Glutamatergic neuron (in vitro differentiated cells): ENCODE measurements at places on chromosomes 3 and 15. TPM values are rescaled to one million over a fixed set of nuclear protein-coding genes. Genes with fewer than 3 reads are reported as not detected.

DNA sequence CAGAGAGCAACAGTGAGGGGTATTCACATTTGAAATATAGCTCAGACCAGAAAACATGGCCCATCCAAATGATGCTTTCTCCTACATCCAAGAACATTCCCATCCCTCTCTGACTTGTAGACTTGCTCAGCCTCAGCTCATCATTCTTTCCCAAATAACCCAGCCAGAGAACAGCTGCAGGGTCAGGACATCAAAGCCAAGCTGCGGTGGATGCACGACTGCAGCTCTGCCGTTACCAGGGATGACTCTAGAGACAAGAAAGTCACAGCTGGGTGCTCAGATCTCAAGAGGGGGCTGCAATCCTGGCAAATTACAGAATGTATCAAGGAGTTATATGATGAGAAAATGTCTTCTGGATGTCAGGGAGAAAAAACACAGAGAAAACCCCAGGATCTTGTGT lies 944.3 kb downstream of the NTRK3 start:
- DNase-seq = no peak
- H3K27me3 ChIP-seq = no peaks in the 10 kb centered on the region
- H3K4me1 ChIP-seq = no peaks in the 10 kb centered on the region

- peaks cover 48% of the 10 kb centered on the region for H3K4me1 ChIP-seq
- no peak overlapping the region for H3K4me3 ChIP-seq
- no peak for DNase-seq
- H3K36me3 ChIP-seq = no peaks in the 10 kb centered on the region
- H3K27ac ChIP-seq = no peak overlapping the region
- peaks cover 4% of the 10 kb centered on the region for H3K27me3 ChIP-seq
Measured at GRCh38 chr15:92023965-92024364, 170.5 kb downstream of the SLCO3A1 start.

GRCh38 chr3:125163739-125164601 lies 48.6 kb downstream of the SLC12A8 start:
- peaks cover 22% of the 10 kb centered on the region for H3K4me1 ChIP-seq
- H3K27me3 ChIP-seq = peaks cover 2% of the 10 kb centered on the region
- peaks cover 4% of the 10 kb centered on the region for H3K36me3 ChIP-seq
- no peak for DNase-seq
- no peak overlapping the region for H3K4me3 ChIP-seq

DNA sequence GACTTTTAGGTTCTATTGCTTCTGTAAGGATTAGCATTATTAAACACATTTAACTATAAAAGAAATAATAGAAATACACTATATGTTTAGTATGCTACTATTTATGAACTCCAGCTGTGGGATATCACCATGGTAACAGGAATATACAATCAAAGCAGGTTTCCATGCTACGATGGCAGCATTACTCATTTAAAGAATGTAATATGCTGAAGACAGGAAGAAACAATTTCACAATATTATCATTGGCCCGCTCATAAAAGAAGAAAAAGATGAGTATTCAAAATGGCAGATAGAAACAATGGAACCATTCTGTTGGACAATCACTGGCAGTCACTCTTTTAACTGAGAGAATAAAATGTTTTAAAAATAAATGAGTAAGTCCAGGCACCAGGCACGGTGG lies 153.4 kb downstream of the CBLB start:
- H3K4me3 ChIP-seq = no peak overlapping the region
- H3K27me3 ChIP-seq = peaks cover 2% of the 10 kb centered on the region
- no peak overlapping the region for H3K27ac ChIP-seq
- DNase-seq = no peak
- peaks cover 3% of the 10 kb centered on the region for H3K4me1 ChIP-seq
- peaks cover 12% of the 10 kb centered on the region for H3K36me3 ChIP-seq

GRCh38 chr3:23623844-23624243 lies 181.9 kb upstream of the UBE2E1 start:
- DNase-seq = no peak
- peaks cover 6% of the 10 kb centered on the region for H3K36me3 ChIP-seq
- no peak overlapping the region for H3K4me3 ChIP-seq
- peaks cover 2% of the 10 kb centered on the region for H3K27me3 ChIP-seq
- H3K4me1 ChIP-seq = no peaks in the 10 kb centered on the region

DNA sequence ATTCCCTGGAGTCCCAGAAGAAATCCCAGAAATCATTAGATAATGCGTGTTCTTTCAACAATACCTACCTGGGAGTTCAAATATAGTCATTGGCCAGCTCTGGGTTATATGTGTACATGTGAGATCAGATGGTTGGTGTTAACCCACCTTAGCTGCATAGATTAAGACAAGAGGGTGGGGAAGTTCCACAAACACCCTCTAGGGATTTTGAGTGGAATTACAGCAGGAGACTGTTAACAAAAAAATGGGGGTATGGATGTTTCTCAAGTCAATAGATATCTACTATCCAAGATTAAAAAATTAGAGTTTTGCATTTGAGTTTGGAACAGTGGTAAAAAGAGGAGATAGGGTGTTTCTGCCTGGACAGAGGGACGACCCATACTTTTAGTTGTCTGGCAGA lies 282.5 kb upstream of the CNTN3 start:
- H3K4me3 ChIP-seq = no peak overlapping the region
- H3K27me3 ChIP-seq = peaks cover 2% of the 10 kb centered on the region
- no peaks in the 10 kb centered on the region for H3K36me3 ChIP-seq
- H3K27ac ChIP-seq = no peak overlapping the region
- DNase-seq = no peak

DNA sequence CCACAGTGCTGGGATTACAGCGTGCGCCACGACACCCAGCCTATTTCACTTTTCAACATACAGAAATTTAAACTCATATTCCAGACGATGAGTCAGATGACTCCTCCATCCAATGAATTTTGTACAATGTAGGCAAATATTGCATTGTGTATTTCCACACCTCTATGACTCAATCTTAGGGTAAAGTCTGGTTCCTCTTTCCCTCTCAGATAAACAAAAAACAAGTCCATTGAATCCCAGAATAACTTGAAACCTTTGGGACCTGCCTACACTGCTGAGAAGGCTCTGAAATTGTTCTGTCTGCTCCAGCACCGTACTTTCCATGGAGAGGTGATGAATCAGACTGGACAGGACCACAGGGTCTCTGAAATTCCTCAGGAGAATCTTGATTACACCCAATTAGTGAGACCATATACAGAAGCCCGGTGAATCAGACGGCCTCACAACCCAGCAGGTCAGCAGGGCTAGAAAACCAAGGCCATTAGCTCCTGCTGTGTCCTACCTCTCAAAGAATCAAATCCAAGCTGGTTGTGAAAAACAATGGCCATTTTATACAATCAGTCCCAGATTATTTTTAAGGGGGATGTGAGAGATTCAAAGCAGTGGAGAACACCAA lies 112.6 kb downstream of the ERC2 start:
- H3K27me3 ChIP-seq = no peaks in the 10 kb centered on the region
- DNase-seq = no peak
- H3K4me3 ChIP-seq = no peak overlapping the region
- no peaks in the 10 kb centered on the region for H3K4me1 ChIP-seq
- no peaks in the 10 kb centered on the region for H3K36me3 ChIP-seq

DNA sequence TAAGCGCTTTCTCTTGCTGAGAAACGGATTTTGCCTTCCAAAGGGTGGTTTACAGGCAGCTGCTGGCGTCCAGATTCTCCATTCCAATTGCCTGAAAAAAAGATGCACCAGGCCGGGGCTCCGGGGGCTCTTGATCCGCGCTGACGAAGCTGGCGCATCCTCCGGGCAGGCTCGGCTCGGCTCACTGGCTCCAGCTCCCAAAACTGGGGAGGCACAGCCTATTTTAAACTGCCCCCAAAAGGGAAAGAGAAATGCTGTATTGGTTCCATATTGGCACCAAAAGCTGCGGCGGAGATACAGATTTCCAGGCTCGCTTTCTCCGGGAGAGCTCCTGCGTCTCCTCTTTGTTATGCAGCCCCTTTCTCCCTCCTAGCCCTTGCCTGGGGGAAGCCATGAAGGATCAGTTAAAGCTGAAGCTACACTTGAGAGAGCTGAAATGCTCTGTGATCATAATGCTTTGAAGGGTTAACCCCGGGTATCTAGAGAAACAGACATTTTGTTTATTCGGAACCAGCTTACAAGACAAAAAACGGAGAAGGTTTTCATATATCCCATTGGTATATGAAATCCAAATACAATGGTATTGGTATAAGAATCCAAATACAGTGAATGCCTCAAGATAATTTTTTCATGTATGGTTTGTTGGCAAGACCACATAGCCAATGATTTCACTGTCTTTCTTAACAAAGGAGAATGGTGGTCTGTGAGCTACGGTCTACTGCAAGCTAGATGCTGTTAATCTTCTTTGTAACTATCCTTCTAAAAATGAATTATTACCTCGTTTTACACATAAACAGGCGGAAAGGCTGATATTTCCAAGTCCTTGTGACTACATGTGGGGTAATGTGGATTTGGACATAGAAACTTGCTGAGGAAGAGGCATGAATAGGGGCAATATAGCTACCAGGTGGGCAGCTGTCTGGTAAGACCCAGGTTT lies 693 bp downstream of the CD200 start:
- no peak for DNase-seq
- H3K27me3 ChIP-seq = peaks cover 5% of the 10 kb centered on the region
- peaks cover 14% of the 10 kb centered on the region for H3K4me1 ChIP-seq
- H3K36me3 ChIP-seq = no peaks in the 10 kb centered on the region

DNA sequence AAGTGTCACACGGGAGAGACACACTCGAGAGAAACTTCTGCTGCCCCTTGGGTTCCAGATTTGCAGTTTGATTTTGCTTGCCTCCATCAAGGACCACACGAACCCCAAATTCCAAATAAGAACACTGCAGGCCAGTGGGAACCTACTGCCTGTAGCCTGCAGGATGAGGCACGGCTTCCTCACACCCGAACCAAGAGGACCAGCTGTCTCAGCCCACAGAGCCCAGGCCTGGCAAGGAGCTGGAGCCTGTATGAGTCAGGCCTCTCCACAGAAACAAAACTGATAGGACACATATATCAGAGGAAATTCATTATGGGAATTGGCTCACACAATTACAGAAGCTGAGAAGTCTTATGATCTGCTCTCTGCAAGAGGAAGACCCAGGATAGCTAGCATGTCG lies 188.1 kb upstream of the NSMCE3 start:
- DNase-seq = no peak
- no peaks in the 10 kb centered on the region for H3K36me3 ChIP-seq
- H3K27me3 ChIP-seq = peaks cover 5% of the 10 kb centered on the region
- H3K4me1 ChIP-seq = peaks cover 46% of the 10 kb centered on the region
- H3K27ac ChIP-seq = no peak overlapping the region
- no peak overlapping the region for H3K4me3 ChIP-seq

DNA sequence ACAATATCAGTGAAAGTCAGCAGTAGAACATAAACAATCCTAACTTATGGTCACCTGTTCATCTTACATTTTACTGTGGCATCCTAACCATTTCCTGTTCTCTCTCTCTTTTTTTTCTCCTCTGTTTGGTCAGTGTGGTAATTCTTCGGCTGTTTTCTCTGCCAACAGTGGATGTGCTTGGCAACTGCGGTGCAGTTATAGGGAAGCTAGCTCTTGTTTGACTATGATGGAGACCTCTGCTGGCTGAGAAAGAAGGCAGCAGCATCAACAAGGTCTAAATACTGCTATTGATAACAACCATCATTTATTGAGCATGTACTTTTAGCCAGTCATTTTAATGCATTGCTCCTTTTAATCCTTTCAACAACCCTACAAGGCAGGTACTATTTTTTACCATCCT lies 723 bp upstream of the DRD3 start:
- no peaks in the 10 kb centered on the region for H3K36me3 ChIP-seq
- DNase-seq = no peak
- no peak overlapping the region for H3K4me3 ChIP-seq
- H3K27ac ChIP-seq = no peak overlapping the region

DNA sequence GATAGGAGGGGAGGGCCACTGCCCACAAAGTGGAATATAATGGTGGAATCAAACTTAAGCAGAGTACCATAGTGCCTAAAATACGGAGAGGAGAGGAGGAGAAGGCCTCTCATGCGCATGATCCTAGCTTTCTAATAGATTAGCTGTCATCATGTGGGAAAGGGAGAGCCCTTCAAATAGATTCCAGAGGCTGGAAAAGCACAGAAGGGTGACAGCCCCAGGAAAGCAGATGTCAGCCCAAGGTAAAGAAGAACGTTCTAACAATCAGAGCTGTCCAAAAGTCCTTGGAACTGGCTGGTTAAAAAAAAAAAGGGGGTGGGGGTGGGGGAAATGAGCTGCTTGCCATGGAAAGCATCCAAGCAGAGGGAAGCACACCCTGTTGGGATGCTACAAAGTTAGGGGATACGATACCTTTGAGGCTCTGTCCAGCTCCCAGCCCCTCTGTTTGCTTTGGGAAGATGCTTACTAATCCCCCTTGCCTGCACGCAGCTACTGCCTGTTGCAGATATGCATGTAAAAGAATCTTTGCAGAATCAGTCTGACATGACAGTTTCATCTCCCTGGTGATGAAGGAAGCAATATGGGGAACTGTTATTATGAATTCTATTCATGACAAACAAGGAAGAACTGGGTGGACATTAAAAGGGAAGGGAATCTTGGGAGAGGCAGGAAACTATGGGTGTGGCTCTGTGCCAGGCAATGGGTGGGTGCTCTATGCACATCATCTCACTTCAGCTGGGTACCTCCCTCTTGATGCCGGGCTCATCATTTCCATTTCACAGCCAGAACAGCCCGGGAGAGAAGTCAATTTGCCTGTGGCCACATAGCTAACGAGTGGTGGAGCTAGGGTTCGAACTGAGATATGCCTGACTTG lies 10.1 kb upstream of the LMCD1 start:
- H3K36me3 ChIP-seq = no peaks in the 10 kb centered on the region
- no peak for DNase-seq
- H3K27me3 ChIP-seq = peaks cover 2% of the 10 kb centered on the region
- H3K27ac ChIP-seq = no peak overlapping the region
- no peak overlapping the region for H3K4me3 ChIP-seq

- H3K36me3 ChIP-seq = no peaks in the 10 kb centered on the region
- no peaks in the 10 kb centered on the region for H3K27me3 ChIP-seq
- no peak overlapping the region for H3K27ac ChIP-seq
- H3K4me1 ChIP-seq = peaks cover 18% of the 10 kb centered on the region
Measured at GRCh38 chr3:160931474-160931873, 173.7 kb downstream of the B3GALNT1 start.

- no peaks in the 10 kb centered on the region for H3K36me3 ChIP-seq
- peak overlapping the region; percentile 56 for H3K4me3 ChIP-seq
- no peak for DNase-seq
Measured at GRCh38 chr15:40590667-40591050, 3.4 kb upstream of the KNL1 start.

GRCh38 chr3:47348411-47349154 lies 32.2 kb upstream of the PTPN23 start:
- DNase-seq = no peak
- H3K4me1 ChIP-seq = no peaks in the 10 kb centered on the region

The ANKDD1A gene
- 6.8 TPM for total RNA-seq

The PAQR9 gene
- total RNA-seq = 2.5 TPM

The CCR3 gene
- not detected for total RNA-seq

The SPTBN5 gene
- total RNA-seq = 0.32 TPM

The ERC2 gene
- 48.3 TPM for total RNA-seq

The DOCK3 gene
- 13.4 TPM for total RNA-seq

The GPR149 gene
- 0.25 TPM for total RNA-seq

The AHSG gene
- total RNA-seq = not detected

The MKRN3 gene
- 1.4 TPM for total RNA-seq

The LMLN gene
- 3.7 TPM for total RNA-seq
